Activated T-helper 2 cell treated with anti-CD3 and anti-CD28 coated beads, Interferon-gamma antibody, Interleukin-2, Interleukin-4, amounts not matched to agents 10 μg/mL and 5 μg/mL and 100 μg/mL, durations not matched to agents 14 hours and 24 hours and 36 hours (primary cell): ENCODE measurements at places on chromosomes 12 and 14. TPM values are rescaled to one million over a fixed set of nuclear protein-coding genes. Genes with fewer than 3 reads are reported as not detected.

GRCh38 chr14:64971491-64971942 is 619 bp downstream of the RAB15 start:
- DNase-seq = no peak

- no peak for DNase-seq
Observed at GRCh38 chr14:104076743-104077142, 8.8 kb upstream of the ASPG start.

GRCh38 chr14:68137704-68138619 is 318.4 kb downstream of the RAD51B start:
- no peak for DNase-seq

The A2ML1 gene
- not detected in 2 replicates for total RNA-seq

DNA sequence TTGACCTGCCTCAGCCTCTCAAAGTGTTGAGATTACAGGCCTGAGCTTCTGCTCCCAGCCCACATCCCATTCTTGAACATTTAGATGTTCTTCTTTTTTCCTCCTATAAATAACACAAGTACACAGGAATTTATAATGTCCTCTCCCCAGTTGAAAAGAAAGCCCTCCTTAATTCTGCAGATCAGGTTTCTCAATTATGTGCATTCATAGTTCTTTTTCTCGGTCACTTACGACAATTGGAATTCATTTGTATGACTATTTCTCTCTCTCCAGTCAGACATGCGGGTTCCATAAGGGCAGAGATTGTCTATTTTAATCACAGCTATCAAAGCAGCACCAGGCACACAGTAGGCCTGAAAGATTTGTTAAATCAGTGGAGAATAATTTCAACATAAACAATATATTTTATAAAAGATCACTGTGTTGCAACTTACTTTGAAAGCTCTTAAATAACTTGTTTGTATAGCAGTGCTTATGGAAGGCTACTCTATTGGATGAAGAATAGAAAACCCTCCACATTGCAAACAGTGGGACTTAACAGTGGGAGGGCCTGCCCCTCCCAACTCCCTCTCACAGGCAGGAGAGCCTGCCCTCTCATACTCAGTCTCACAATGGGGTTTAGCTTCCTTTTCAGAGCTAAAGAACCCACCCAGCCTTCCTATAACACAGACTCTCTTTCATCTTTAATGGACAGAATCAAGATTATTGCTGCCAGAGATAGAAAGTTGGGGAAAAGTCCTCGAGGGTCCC is 84.1 kb upstream of the TRAF3 start:
- DNase-seq = no peak

- peak; percentile 48 for DNase-seq
Observed at GRCh38 chr12:69239922-69240630, 707 bp downstream of the CPSF6 start.

The PIK3C2G gene
- not detected in 2 replicates for total RNA-seq

The P2RX2 gene
- total RNA-seq = not detected in 2 replicates

DNA sequence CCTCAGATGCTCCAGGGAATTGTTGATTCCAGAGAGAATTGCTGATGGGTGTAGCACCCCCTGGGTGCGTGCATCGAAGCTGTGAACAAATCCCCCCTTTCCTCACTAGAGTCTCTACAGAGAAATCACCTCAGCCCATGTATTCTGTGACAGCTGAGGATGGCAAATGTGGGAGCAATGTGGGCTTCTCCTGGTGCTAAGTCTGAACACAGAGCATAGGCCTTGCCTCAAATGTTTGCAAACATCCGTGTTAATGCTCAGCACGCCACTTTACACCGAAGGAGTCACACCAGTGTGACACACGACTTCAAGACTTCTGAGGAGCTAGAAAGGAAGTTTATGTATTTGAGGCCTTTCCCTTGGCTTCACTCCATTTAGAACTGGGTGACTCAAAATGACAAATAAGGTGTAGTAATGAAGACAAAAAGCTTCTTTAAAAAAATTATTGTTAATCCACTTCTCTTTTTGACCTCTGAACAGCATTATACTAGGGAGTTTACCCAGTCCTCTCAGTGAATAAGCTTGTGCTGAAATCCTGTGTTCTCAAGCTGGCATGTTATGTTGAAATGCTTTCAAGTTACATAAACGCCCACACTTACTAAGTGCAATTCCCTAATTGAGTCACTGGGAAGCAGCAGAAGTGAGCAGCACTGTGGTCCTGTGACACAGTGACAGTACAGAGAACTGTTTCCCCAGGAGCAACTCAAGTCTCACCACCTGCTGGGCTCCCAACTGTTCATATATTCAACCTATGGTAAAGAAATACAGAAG is 92.9 kb downstream of the FAR2 start:
- no peak for DNase-seq

The DHRS1 gene
- 9.7 and 10.4 TPM in 2 replicates for total RNA-seq

DNA sequence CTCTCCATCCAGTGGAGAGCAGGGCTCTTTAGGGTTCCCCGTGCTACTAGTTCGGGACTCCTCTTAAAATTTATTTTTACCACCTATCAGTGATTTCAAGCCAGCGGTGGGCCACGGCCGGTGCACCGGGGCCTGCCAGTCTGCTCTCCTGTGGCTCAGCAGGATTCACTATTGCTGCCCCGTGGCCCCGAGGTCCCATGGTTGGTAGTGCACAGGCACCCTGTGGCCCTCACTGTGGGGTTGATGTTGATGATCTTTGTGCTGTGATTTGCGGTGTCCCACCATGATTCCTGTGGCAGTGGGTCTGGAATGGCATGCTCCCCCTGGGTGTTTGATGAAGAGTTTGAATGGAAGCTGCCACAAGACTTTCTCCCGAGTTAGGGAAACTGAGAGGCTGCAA is 12.6 kb upstream of the MEG3 start:
- DNase-seq = no peak

The LMO3 gene
- not detected in 2 replicates for total RNA-seq

DNA sequence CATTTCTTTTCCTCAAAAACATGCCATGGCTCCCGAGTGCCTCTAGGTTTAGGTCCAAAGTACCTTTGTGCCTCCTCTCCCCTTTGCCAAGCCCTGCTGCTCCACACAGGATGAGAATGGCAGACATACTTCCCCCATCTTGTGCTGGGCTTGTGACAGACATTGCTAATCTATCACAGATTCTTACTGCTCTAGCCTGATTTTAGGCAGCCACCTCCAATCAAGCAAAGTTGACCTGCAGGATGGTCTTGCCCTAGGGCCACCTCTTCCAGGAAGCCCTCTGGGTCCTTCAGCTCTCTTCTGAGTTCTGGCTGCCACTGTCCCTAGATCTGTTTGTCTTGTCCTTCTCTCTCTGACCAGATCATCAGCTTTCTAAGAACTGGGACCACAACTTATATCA is 20.5 kb downstream of the FOXN4 start:
- DNase-seq = no peak

The STAC3 gene
- 5.6 and 6.1 TPM in 2 replicates for total RNA-seq

DNA sequence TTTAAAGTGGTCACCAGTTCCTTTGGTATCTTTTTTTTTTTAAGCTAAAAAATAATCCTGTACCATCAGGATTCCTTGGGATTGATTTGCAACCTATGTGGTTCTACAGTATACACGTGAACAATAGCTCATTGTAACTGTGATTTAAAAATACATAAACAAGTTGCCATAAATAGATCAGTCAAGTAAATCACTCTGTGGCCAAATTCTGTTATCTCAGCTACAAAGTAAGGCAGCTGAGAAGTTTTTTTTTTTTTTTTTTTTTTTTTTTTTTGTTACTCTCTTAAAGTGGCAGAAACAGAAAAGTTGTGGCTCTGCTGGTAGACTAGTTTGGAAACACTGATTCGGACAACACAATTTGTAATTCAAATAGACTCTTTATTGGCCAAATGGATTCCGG is 104.5 kb downstream of the PRICKLE1 start:
- DNase-seq = no peak

DNA sequence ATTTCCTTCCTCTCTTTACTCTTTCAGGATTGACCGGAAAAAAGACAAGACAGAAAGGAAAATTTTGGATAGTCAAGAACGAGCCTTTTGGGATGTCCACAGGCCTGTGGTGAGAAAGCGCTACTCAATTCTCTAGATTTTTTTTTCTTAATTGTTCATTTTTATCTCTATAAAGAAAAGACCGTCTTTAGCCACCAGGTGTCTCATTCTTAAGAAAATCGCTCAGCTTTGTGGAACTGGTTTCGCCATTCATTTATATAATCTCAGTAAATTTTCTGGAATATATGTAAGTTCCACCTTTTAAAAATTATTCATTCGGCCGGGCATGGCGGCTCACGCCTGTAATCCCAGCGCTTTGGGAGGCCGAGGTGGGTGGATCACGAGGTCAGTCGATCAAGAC is 421.1 kb downstream of the DPF3 start:
- no peak for DNase-seq

The DEPDC4 gene
- 1.7 and 1.8 TPM in 2 replicates for total RNA-seq

- no peak for DNase-seq
Observed at GRCh38 chr14:65943916-65944410, 531.4 kb downstream of the FUT8 start.

The KRT6C gene
- not detected in 2 replicates for total RNA-seq

DNA sequence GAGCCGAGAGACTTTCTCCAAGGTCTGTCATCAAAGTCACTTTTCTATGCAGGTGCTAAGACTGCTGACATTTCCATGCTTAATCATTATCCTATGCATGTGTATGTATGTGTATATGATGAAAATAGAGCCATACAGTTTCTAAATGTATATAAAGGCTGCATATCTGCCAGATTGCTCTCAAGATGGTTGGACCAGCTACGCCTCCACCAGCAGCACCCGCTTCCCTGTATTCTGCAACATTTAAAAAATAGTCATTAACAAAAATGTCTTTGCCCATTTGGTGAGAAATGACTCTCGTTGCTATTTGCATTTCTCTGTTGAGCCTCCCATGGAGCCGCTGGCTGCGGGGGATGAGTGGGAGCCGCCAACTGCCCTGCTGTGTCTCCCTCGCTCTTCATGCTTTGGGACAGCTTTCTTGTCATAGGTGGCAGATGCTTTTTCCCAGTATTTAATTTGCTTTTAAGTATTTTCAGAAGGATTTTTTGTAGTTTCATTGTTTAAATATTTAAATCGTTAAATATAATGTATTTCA is 54.7 kb downstream of the DYNC1H1 start:
- no peak for DNase-seq

The LRP6 gene
- total RNA-seq = 0.55 and 1.5 TPM in 2 replicates

GRCh38 chr14:24713404-24713803 is 79.4 kb upstream of the GZMB start:
- DNase-seq = no peak

GRCh38 chr12:16094437-16094836 is 183.0 kb downstream of the SLC15A5 start:
- no peak for DNase-seq

GRCh38 chr14:100045642-100046344 is 19.4 kb upstream of the EVL start:
- no peak for DNase-seq

DNA sequence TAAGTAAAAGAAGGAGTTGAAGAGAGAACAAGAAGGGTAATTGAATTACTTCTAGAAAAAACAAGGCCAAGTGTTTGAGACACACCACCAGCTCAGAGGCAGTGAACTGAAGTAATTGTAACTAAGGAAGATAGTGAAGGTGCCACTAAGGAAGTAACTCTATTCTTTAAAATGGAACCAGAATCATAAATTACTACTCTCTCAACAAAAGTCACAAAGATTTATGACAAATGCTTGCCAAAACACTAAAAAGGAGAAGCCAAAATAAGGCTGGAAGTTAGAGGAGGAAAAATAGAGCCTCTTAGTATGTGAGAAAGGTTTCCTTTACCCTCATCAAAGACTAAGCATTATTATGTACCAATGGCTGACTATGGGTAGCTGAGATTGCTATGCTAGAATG is 208.5 kb downstream of the MDGA2 start:
- DNase-seq = no peak

DNA sequence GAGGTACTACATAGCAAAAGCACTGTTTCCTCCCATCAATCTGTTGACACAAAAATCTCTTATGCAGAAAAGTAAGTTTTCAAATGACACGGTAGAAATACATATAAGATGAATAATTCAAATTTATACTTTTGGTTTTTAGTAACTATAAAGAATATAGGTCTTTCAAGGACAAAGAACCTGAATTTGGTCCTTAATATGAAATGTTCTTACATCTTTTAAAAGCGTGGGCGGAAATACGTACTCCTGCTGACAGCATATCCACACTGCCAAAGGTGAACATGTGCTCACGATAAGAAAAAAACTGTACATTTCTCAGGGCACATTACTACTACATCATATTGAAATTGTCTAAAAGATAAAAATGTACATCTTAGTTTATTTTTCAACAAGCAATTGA is 127.6 kb downstream of the FOXN3 start:
- no peak for DNase-seq

- DNase-seq = no peak
Observed at GRCh38 chr12:42270596-42270995, 32.5 kb upstream of the YAF2 start.

GRCh38 chr14:72830786-72831594 is 62.9 kb downstream of the DPF3 start:
- DNase-seq = no peak

DNA sequence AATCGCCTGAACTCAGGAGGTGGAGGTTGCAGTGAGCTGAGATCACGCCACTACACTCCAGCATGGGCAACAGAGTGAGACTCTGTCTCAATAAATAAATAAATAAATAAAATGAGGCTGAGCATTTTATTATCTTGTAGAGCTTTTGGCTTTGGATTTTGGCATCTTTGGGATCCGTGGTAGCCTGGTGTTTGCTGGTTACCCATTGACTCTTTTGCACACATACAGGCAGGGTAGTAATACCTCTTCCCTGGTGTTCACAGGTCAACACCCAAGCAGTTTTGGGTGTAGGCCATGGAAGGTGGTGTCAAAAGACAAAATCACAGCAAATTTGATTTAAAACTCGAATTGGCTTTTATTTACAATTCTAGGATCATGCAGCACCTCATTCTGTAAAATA is 27.8 kb downstream of the ACACB start:
- DNase-seq = no peak

The DPY19L2 gene
- total RNA-seq = 0.32 and 0.91 TPM in 2 replicates

The KLHDC1 gene
- 0.78 and 0.96 TPM in 2 replicates for total RNA-seq

DNA sequence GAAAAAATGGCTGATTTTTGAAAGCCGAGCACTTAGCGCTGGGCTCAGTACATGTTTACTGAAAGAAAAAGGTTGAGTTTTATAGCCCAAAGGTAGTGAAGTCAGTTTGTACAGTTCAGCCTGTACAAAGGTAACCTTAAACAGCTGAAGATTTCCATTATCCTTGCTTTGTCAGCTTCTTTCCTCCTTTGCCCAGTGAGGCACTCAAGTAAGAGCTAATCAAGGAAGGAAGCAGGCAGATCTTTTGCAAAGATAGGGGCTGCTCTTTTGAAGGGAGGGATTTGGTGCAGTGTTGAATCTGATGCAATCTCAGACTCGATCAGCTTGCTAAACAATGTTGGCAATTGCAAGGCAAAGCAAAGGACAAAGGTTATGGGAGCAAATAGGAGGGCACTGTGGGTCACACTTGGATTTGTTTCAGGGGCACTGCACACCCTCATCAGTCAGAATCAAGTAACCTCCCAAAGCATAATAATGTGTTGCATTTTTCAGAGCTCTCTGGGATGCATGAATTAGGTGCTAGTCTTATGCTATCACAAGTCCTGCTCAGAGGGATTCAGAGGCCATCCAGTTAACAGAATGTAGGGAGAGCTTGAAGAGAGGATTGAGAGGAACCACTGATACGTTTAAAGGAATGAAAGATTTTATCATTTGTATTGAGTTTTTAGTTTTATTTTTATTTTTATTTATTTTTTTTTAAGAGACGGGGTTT is 44.4 kb downstream of the ANO6 start:
- no peak for DNase-seq

- no peak for DNase-seq
Observed at GRCh38 chr12:75706786-75707605, 195.6 kb upstream of the KRR1 start.
